ENCODE measurements at places on chromosomes 3 and 15.

DNA sequence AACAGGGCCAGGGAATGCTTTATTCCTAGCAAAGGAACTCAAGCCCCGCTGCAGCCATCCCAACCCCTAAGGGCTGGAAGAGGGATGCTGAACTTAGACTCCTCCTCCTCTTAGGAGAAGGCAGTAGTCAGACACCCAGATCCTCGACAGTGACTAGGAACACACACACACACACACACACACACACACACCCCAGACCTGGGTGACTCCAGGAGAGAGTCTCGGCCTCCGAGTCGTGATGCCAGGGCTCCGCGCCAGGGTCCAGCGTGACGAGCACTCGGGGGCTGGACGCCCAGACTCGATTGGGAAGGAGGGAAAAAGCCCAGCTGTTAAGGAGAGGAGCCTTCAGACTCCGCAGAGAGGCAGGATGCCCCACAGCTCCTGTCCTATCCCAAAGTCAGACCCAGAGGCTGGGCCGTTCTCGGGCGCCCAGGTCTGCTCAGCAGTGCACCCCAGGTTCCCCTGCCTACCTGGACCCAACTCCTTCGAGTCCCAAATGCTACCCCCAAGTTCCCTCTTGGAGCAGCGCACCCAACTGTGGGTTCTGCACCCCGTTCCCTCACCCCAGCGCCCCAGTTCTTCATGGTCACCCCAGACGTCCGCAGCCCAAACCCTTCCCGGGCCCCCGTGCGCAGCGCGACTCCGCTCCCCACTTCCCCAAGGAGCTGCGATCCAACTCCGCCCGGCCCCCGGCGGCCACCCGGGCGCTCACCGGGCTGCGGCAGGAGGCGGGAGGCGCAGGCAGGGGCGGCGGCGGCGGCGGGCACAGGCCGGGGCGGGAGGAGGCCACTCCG lies 421 bp downstream of the BMF start:
- DNase-seq = no peak

- DNase-seq = no peak
Observed at GRCh38 chr15:65198571-65198970, 12.7 kb downstream of the CILP start.

GRCh38 chr15:43081283-43081682 lies 24.6 kb downstream of the UBR1 start:
- DNase-seq = no peak

DNA sequence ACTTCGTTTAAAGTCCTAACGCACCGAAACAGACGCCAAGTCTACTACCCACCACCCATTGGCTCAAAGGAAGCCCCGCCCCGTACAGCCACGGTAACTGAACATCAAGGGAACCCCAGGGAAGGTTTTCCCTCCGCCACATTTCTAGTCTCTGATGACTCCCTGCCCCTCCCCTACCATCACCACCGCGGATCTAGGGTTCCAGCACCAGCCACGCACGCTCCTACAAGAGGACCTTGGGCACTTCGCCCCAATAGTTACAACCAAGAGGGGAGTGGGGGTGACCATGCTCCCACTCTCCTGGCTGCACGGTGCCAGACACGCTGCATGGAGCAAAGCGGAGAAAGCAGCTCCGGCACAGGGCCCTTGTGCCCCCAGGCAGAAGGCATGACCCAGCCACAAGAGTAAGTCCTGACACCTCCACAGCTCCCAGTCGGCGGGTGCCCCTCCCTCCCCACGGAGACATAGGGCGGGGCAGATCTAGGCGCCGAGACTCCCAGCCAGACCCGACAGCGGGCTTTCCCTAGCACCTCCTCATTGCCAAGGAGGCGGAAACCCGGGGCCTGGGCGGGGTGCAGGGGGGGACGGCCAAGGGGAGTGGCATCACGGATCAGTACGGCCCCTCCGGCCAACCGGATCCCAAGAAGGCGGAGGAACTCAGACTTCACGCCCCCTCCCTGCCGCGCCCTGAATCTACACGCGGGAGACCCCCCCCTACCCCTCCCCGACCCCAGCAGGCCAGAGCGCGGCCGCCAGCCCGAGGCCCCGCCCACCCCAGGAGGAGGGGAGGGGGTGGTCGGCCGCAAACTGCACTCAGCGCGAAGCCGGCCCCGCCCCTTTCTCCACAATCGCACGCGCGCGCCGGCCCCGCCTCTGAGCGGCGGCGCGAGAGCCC lies 936 bp downstream of the SIN3A start:
- DNase-seq = peak; percentile 96

DNA sequence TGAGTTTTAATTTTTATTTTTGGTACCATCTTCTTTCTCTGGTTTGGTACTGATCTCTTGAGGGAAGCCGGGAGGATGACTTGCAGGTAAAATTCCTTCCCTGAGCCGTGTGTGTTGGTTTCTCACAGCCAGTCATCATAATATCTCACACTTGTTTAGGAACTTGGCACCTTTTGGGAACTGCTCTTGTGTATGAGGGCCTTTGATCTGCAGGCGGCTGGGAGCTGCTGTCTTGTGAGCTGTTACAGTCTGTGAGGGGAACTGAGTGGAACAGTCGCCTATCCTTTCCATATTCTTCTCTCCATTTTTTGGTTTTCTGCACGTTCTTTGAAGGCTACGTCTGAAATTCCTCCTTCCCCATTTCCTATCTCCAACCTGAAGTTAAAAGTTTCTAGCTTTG lies 75.2 kb downstream of the CACNA2D3 start:
- no peak for DNase-seq

GRCh38 chr15:85479071-85479647 lies 98.8 kb downstream of the AKAP13 start:
- DNase-seq = no peak

DNA sequence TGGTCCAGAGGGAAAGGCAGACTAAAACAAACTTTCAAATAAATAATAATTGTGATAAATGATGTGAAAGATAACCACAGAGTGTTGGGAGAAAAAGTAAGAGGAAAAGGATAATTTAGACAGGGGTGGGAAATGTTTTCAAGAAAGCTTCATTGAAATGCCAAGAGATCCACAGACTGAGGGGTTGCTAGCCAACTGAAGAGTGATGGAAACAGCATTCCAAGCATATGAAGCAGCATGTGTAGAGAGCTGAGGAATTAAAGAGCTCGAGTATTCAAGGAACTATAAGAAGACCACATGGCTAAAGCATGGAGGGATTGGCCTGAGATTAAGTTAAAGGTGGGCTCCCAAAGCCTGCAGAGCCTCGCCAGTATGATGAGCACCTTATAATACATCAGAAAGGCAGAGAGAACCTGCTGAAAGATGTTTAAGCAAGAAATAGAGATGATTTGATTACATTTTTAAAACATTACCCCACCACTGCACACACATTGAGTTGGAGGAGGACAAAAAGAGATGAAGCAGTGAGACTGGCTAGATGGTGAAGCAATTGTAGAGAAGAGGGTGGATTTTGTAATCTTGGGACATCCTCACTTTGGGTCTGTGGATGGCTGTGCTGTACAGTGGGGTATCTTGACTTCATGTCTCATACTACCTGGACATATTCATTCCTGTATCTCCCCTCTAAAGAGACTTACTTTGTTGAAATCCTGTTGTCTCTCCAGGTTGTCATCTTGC lies 100.8 kb downstream of the STAC start:
- no peak for DNase-seq

DNA sequence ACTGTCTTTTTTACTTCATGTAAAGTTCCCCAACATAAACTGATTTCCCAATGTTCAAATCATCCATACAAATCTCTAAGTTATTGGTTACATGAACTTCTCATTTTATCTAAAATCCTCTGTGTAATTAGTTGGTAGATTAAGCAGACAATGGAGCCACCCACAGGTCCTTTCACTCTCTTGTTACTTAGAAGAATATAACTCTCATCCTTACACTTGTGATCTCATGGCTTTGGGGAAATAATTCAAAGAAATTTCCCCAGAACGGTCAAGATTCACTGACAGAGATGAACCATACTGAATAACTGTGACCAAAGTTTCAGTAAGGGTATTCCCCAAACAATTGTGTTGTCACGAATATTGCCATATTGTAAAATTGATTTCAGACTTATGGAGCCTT lies 1102.6 kb upstream of the EPHA6 start:
- DNase-seq = no peak

Measured in stimulated activated CD4-positive, alpha-beta T cell treated with anti-CD3 and anti-CD28 coated beads, Interleukin-2, amount 100 ng/mL, for 24 hours (primary cell).